ENCODE measurements at places on chromosomes 11 and 22. TPM values are rescaled to one million over a fixed set of nuclear protein-coding genes. Genes with fewer than 3 reads are reported as not detected.

The APOBEC3B gene
- total RNA-seq: 26.1 TPM

The SORL1 gene
- 28.4 TPM for total RNA-seq

The TUBA8 gene
- total RNA-seq: 1.7 TPM

The KDM4E gene
- total RNA-seq: not detected

The TRIM3 gene
- total RNA-seq: 4.1 TPM

The ASRGL1 gene
- 3.6 TPM for total RNA-seq

The IFITM1 gene
- total RNA-seq: 256 TPM

The MMP8 gene
- total RNA-seq: not detected

Measured in activated CD4-positive, alpha-beta T cell treated with anti-CD3 and anti-CD28 coated beads, Interleukin-2, amount 10 ng/mL, durations not matched to agents 24 days and 14 days (primary cell).